ENCODE measurements at places on chromosomes 16 and 17. TPM values are rescaled to one million over a fixed set of nuclear protein-coding genes. Genes with fewer than 3 reads are reported as not detected.

DNA sequence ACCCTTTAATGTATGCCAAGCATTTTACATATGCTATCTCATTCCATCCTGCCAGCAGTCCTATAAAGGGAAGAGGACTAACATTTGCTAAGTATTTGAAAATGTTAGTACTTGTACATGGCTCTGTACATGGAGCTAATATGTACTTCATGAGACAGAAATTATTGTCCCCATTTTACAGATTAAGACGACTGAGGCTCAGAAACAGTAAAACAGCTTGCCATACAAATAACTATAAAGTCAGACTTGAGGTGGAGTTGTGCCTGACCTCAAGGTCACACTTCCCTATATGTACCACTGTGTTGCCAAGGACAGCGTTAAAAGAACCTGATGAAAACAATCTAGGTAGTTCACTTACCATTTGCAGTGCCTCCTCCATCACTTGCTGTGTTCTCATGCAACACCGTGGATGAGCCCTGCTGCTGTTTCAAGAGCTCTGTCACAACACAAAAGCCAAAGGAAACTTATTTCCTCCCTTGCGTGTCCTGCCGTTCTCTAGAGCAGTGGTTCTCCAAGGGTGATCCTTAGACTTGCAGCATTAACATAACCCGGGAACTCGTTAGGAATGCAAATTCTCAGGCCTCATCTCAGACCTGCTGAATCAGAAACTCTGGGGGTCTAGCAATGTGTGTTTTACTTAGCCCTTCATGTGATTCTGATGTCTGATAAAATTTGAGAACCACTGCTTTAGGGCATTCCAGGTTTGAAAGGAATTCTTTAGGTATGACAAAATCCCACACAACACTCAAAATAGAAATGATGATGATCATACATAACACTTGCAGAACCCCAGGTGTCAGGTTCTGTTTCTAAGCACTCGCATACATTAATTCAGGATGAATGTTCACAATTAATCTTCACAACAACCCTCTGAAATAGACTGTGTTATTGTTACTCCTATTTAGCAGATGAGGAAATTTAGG, 51.2 kb upstream of the MTMR4 start:
- H3K27me3 ChIP-seq = no peaks in the 10 kb centered on the region
- no peaks in the 10 kb centered on the region for H3K36me3 ChIP-seq
- peaks cover 8% of the 10 kb centered on the region for H3K4me1 ChIP-seq
- no peak overlapping the region for H3K4me3 ChIP-seq
- H3K27ac ChIP-seq = peak overlapping the region; percentile 11
- peak; percentile 59 for DNase-seq

DNA sequence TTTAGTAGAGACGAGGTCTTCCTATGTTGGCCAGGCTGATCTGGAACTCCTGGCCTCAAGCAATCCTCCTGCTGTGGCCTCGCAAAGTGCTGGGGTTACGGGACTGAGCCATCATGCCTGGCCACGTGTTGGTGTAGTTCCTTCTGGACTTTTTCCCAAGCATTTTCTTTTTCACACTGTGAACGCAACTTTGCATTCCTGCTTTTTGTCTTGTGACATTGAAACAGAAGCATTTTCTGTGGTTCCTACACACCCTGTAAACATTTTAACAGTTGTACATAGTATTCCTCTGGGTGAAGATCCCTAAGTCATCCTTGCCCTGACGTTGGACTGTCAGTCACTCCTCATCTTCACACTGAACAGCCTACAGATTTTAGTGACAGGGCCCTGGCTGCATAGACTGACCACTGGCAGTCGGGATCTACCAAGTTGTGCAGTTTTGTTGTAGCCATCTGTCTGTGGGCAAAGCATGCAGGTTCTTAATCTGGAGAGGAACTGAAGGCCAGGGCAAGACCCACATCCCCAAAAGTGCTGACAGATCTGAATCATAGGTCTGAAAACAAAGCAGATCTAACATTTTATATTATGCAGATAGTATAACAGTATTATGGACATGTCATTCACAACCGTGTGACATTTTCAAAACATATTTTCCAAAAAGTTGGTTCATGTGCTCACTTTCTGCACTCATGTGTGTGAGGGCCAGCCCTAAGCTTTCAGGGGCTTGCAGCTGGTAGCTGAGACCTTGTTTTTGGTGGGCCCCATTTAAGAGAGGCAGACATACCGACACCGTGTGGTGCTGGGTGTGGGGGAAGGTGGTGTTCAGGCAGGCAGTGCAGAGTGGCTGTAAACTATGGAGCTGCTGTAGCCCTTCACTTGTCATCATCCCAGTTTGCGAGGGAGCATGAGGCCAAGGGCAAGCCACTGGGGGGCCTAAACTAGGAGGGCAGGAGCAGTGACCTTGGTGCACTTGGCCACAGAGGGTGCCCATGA, 59.9 kb downstream of the EPN2 start:
- no peak overlapping the region for H3K4me3 ChIP-seq
- H3K4me1 ChIP-seq = no peaks in the 10 kb centered on the region
- no peak for DNase-seq

DNA sequence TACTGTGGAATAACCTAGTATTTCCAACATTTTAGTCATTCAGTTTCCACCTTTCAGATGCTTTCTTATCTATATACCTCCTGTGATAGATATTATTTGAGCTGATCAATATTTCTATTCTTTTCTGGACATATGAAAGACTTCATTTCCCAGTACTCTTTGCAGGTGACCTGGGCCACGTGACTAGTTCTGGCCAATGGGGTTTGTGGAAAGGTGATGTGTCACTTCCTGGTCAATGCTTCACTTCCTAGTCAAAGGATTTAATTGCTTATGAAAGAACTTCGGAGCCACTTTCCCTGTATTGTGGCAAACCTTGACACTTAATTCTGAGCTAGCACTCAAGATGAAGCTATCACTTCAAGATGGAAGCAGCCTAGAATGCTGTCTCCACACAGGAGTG, 248.9 kb upstream of the FOXF1 start:
- H3K36me3 ChIP-seq = peaks cover 7% of the 10 kb centered on the region
- H3K4me3 ChIP-seq = no peak overlapping the region
- H3K4me1 ChIP-seq = no peaks in the 10 kb centered on the region
- DNase-seq = peak; percentile 10

STH gene
- total RNA-seq = not detected

TNRC6C gene
- 25.7 TPM for total RNA-seq

CCL17 gene
- total RNA-seq = not detected

SCARF1 gene
- total RNA-seq = 2.1 TPM

TP53TG3 gene
- not detected for total RNA-seq

KRT33A gene
- not detected for total RNA-seq

TMEM92 gene
- 10.9 TPM for total RNA-seq

GRCh38 chr17:55294042-55294751, 29.4 kb downstream of the HLF start:
- no peaks in the 10 kb centered on the region for H3K27me3 ChIP-seq
- no peak for DNase-seq
- H3K4me1 ChIP-seq = no peaks in the 10 kb centered on the region
- no peak overlapping the region for H3K4me3 ChIP-seq

NLRC5 gene
- total RNA-seq = 1.6 TPM

GRCh38 chr17:41625602-41626001, 1.2 kb upstream of the KRT17 start:
- H3K4me1 ChIP-seq = no peaks in the 10 kb centered on the region
- no peak overlapping the region for H3K27ac ChIP-seq
- no peak overlapping the region for H3K4me3 ChIP-seq
- no peaks in the 10 kb centered on the region for H3K27me3 ChIP-seq
- no peaks in the 10 kb centered on the region for H3K36me3 ChIP-seq

- H3K4me3 ChIP-seq = peak within 1 kb of the TSS; percentile 86
- H3K4me1 ChIP-seq = no peaks in the 10 kb centered on the region
- no peaks in the 10 kb centered on the region for H3K36me3 ChIP-seq
These were observed at the start of gene TBX21 for GRCh38 chr17:47733047-47733673. TBX21 (plus strand) TSS chr17:47733236; CDS start chr17:47733455, 219 bp downstream.

DNA sequence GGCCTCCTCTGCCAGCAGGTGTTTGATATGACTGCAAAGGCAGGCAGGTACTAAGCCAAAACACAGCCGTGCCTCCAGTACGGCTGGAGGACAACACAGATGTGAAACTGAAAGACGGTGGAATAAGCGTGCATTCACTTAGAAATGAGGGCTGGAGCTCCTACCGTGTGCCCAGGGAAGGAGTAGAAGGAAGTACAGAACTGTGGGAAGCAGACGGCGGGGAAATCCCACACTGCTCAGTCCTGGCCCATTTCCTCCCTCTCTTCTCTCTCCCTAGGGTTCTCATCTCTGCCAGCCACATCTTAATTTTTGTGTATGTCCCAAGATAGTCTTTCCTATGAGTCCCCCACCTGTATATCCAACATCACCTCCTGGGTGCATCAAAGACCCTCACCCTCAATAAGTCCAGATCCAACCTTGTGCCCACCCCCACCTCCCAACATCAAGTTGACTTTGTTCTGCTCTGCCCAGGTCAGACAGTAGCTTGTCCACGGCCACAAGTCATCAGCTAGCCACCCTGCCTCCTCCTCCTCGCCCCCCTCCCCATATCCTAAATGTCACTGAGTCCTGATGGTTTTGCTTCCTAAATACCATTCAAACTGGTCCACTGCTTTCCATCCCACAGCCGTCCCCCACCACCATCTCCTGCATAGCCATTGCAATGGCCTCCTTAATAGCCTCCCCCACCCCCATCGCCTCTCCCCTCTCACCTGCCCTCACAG, 77.1 kb upstream of the RPL38 start:
- H3K27me3 ChIP-seq = no peaks in the 10 kb centered on the region
- no peaks in the 10 kb centered on the region for H3K36me3 ChIP-seq
- H3K27ac ChIP-seq = no peak overlapping the region
- no peak overlapping the region for H3K4me3 ChIP-seq

DNA sequence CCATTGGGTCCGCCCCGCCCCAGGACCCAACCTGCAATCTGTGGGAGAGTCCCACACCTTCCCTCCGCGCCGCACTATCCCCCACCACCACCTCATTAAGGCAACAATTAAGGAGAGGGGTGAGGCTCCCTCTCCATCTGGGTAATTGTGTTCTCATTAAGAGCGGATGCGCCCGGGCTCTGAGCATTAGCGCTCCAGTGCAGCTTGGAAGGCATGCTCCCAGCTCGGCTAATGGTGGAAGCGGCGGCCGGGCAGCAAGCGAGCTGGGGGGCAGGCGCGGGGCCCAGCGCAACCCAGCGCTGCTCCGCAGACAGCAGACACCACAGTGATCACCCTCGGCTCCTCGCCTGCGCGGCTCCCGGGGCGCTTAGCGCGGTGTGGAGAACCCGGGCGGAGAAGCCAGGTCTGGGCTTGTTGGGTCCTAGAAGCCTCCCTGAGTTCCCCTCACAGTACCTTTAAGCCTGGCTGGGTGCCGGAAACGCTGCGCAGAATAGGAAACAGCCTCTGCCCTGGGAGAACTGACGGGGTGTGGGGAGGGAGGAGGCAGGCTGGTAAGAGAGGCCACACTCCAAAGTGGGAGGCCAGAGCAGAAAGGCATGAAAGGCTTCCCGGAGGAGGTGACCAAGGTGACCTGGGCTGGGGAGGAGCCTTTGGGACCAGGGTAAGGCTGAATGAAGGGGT, 6.4 kb downstream of the CBLN1 start:
- H3K27me3 ChIP-seq = peaks cover 75% of the 10 kb centered on the region
- no peaks in the 10 kb centered on the region for H3K36me3 ChIP-seq
- no peak overlapping the region for H3K27ac ChIP-seq
- DNase-seq = peak; percentile 45
- H3K4me3 ChIP-seq = peak overlapping the region; percentile 75

DNA sequence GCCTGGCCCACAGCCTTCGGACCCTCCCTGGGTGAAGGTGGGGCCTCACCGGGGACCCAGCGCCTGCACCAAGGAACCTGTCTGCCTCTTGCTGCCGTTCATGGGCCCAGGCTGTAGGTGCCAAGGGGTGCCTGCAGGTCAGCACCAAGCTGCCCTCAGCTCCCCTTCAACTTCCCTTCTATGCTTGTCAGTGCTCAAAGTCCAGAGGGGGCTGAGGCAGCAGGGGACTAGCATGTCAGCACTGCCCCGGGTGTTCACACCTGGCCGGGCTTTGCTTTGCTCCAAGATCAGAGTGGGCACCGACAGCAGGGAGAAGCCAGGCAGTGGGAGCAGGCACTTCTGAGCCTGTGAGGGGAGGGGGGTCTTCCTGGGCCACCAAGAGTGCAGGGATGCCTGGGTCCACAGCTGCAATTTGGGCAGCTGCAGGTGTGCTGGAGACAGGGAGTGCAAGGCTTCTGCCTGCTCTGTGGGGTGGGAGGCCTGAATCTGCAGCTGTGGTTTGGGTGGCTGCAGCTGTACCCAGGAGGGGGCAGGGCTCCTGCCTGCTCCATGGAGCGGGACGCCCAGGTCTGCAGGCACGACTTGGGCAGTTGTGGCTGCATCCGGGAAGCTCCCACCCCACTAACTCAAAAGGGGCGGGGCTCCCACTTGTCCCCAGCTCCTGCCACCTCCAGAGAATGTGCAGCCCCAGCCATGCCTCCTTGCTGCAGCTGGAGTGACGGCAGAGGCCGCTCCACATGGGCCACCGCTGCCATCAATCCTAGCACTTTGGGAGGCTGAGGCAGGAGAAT, 27.6 kb upstream of the PRM1 start:
- H3K4me3 ChIP-seq = no peak overlapping the region
- no peaks in the 10 kb centered on the region for H3K27me3 ChIP-seq
- no peaks in the 10 kb centered on the region for H3K36me3 ChIP-seq
- peaks cover 2% of the 10 kb centered on the region for H3K4me1 ChIP-seq
- no peak overlapping the region for H3K27ac ChIP-seq

DNA sequence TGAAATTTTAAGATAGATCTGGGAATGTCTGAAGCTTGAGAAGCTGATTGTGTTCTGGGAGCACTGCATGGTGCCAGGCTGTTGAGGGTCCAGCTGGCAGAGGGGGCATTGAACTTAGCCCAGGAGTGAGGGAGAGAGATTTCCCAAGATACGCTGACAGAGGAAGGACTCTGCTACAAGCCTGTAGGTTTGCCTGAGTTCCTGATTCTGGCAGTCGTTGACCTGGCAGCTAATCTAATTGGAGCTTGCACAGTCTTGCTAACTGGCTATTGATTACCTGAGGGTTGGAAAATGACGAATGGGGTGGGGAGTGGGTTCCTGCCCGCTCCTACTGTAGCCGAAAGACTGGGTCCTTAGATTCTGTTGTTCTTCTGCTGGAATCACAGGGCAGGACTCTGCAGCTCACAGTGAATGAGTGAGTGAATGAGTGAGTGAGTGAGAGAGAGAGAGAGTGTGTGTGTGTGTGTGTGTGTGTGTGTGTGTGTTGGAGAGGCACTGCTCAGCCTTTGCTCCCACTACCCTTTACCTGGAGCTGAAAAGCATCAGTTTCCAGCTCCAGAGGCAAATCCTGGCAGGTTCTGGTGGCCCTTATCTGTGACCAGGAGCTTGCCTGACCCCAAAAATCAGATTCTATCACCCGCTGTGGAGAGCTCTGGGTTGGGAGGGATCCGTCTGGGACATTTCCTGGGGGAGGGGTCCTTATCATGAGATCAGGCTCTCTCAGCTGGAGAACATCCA, 16.7 kb downstream of the CTRL start:
- H3K27ac ChIP-seq = no peak overlapping the region
- H3K27me3 ChIP-seq = no peaks in the 10 kb centered on the region
- no peak for DNase-seq
- peak overlapping the region; percentile 62 for H3K4me3 ChIP-seq
- peaks cover 34% of the 10 kb centered on the region for H3K36me3 ChIP-seq
- H3K4me1 ChIP-seq = peaks cover 7% of the 10 kb centered on the region
